ENCODE measurements at places on chromosomes 16 and 17. TPM values are rescaled to one million over a fixed set of nuclear protein-coding genes. Genes with fewer than 3 reads are reported as not detected.
A peak's percentile ranks its signal among the peaks of the same experiment; 100 is the strongest.

- DNase-seq, result peak; percentile 69
Observed at GRCh38 chr17:63697341-63698286, 2.3 kb downstream of the LIMD2 start.

GRCh38 chr16:82585675-82586074 lies 41.1 kb upstream of the CDH13 start:
- no peak for DNase-seq

DNA sequence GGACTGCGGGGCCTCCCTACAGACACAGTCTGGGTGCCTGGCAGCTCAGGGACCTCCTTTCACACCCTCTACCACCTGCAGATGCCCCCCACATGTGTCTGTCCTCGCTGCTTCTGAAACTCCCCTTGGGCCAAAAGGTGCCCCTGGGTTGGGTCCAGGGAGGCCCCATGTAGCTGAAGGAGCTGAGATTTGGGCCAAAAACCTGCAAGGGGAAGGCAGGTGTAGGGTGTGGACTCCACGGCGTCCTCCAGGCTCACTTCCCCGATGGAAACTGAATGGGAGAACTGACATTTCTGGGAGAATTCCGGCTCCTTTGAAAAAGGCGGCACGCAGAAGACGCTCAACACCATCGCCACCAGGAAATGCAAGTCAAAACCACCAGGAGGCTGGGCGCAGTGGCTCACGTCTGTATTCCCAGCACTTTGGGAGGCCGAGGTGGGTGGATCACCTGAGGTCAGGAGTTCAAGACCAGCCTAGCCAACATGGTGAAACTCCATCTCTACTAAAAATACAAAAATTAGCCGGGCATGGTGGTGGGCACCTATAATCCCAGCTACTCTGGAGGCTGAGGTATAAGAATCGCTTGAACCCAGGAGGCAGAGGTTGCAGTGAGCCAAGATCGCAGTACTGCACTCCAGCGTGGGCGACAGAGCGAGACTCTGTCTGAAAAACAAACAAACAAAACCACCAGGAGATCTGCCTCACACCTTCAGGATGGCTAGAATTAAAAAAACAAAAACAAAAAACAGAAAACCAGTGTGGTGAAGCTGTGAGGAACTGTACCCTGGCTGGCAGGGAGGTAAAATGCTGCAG lies 13.2 kb upstream of the BAIAP2 start:
- DNase-seq, result no peak

Gene CRHR1
- not detected for total RNA-seq

DNA sequence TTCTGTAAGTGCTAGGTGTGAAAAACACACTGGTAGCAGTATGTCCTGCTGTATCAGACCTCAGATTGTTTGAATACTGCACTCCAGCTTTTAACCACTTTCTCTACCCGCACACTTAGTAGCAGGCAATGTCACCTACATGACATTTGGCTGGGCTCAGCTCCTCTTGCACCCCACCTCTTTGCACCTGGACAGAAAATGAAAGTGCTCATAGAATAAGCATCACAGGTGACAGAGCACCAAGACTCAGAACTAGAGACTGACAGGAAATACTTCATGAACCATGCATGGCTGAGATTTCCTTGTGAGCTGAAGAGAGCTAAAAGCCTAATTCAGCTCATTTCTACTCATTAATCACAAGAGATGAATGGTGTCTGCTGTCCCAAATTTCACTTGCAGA lies 1014.2 kb upstream of the CDH8 start:
- DNase-seq, result no peak

DNA sequence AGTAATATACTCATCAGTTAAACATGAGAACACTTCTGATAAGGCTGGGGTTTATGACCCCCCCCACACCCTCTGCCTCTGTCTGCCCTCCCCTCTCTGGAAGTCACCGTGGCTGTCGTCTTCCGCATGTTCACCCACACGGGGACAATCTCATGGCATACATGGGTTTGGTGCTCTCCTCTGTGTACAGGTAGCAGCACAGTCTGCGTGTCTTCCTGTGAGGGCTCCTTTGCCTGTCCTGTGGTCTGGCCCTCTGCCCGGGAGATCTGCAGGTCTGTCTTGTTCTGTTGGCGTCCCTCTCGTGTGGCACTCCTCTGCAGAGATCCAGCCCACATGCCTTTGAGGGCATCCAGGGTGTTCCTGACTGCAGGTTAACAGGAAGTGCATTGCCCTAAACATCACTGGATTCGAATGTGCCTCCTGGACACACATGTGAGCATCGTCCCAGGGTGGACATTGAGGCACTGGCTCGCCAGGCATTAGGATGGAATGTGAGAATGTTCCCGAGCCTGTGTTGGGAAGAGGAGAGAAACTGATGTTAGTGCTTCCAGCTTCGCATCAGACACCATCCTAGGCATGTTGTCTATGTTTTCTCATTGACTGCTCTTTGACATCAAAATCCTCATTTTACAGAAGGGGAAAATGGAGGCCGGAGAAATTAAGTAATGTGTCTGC lies 54.5 kb downstream of the NKD1 start:
- DNase-seq, result no peak

Gene HEXIM2
- total RNA-seq, result 3.1 TPM

- no peak for DNase-seq
Observed at GRCh38 chr16:58578642-58579041, 51.0 kb downstream of the CNOT1 start.

Gene NPIPB9
- total RNA-seq, result 1.4 TPM

- no peak for DNase-seq
Observed at GRCh38 chr16:27611340-27611739, 61.4 kb downstream of the KATNIP start.

DNA sequence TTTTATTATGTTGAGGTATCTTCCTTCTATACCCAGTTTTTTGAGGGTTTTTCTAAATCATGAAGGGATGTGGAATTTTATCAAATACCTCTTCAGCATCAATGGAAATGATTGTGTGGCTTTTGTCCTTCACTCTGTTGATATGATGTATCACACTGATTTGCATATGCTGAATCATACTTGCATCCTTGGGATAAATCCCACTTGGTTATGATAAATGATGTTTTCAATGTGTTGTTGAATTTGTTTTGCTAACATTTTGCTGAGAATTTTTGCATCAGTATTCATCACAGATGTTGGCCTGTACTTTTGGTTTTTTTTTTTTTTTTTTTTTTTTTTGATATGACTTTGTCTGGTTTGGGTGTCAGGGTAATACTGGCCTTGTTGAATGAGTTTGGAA lies 23.1 kb downstream of the CD300LB start:
- no peak for DNase-seq

Gene SLC16A6
- 0.22 TPM for total RNA-seq

- DNase-seq, result no peak
Observed at GRCh38 chr16:6803176-6803575, 529.5 kb upstream of the RBFOX1 start.

- no peak for DNase-seq
Observed at GRCh38 chr17:6097005-6097279, 26.8 kb downstream of the WSCD1 start.

DNA sequence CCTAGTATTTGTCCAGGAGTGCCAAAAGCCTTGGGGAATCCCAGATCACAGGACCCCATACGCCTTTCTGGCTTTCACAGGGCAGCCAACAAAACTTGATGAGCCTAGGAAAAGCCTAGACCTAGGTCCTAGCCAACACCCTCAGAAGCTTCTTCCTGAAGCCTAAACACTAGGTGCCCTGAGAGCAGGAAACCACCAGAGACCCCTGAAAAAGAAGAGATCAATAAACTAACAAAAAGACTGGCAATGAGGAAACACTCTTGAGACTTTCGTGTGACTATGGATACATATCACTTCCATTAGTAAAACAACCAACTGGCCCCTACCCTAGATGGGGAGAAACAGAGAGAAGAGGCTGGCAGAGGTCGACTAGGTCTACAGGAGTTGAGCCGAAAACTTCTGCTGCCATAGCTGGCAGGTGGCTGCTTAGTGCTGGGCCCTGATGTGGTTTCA lies 1.2 kb downstream of the ORMDL3 start:
- no peak for DNase-seq

GRCh38 chr17:14622615-14623101 lies 321.8 kb downstream of the HS3ST3B1 start:
- DNase-seq, result no peak

GRCh38 chr16:27634779-27635178 lies 84.8 kb downstream of the KATNIP start:
- no peak for DNase-seq

Gene XAF1
- 2.6 TPM for total RNA-seq

Gene CCL7
- not detected for total RNA-seq

- DNase-seq, result peak; percentile 43
Observed at GRCh38 chr17:45129426-45129939, 2.8 kb downstream of the PLCD3 start.

DNA sequence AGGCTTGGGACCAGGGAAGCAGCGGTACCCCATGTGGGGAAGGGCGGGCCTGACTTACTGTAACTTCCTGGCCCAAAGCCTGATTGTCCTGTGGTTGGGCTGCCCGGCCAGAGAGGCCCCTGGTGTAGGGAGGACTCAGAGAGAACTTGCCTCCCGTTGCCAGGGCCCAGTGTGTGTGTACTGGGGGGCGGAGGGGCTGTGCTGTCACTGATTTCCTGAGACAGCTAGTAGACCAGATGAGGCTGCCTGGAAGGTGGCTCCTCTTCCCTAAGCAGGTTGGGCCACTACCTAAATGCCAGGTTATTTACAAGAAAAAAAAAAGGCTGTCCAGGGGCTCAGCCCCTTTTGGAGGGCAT lies 16.7 kb downstream of the SOCS3 start:
- peak; percentile 89 for DNase-seq

Data from lung microvascular endothelial cell (primary cell).